ENCODE measurements at places on chromosomes 3 and 15.

GRCh38 chr15:50675535-50676144, 11.0 kb downstream of the TRPM7 start:
- no peak overlapping the region for H3K27ac ChIP-seq
- DNase-seq, result no peak
- no peaks in the 10 kb centered on the region for H3K27me3 ChIP-seq
- H3K4me1 ChIP-seq, result peaks cover 24% of the 10 kb centered on the region

DNA sequence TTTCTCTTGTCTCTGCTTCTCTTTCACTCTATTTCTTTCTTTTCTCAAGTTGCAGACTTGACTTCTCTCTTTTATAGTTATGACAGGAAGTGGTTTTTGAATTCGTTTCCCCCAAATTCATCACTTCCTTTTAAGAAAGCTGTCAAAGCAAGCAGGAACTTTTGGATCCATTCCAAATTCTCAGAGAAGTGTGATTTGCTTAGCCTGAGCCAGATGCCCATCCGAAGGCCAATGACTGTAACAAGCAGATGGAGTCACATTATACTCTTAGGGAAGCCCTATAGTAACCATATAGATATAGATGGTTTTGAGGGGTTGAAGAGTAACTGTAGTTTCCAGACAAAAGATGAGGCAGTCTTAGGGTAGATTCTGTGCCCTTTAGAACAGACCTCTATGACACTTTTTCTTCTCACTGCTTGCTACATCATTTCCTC, 592.0 kb upstream of the KCNMB2 start:
- peaks cover 37% of the 10 kb centered on the region for H3K4me1 ChIP-seq
- peak overlapping the region; percentile 57 for H3K27ac ChIP-seq
- no peak for DNase-seq
- no peaks in the 10 kb centered on the region for H3K27me3 ChIP-seq
- peaks cover 7% of the 10 kb centered on the region for H3K36me3 ChIP-seq

DNA sequence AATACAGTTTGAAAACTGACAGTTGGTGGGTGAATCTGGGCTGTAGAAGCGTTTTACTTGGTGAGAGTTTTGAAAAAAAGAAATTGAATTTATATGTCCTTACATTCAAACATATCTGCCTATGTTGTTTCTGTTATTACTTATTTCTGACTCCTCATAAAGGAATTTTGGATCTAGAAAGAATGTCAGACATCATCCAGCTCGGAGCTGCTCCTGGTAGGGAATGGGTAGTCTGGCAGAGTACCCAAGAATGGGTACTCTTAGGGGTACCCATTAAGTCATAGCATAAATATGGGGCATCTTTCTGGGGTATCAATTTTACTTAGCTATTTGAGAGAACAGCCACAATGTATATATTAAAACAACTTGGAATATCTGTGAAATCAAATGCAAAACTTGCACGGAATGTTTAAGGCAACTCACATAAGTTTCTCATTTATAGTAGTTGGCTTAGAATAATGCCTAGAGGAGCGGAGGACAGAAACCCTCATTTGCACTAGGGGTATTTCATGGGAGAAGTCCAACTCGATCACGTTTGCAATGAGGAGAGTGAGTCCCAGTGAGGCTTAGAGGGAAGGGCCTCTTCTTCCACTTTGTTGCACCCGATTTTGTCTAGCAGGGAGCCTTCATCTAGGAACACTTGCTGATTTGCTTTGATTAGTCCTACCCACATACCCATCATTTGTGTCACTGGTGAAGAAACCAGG, 2.4 kb upstream of the LARP6 start:
- no peaks in the 10 kb centered on the region for H3K36me3 ChIP-seq
- DNase-seq, result no peak
- H3K27me3 ChIP-seq, result peaks cover 36% of the 10 kb centered on the region
- no peak overlapping the region for H3K4me3 ChIP-seq
- H3K27ac ChIP-seq, result no peak overlapping the region

DNA sequence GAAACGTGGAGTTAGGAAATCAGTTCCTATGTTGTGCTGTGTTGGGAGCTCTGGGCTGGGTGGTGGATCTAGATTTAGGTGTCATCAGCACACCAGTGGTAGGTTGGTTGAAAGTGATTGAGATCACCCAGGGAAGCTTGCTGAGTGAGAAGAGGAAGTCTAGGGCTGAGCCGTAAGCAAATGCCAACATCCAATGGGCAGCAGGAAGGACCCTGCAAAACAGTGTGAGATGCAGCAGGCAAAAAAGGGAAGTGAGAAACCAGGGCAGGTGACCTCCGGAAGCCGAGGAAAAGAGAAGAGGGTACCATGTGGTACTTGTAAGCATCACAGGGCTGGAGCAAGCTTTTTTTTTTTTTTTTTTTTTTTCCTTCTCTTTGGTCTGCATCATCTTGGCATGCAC, 15.9 kb upstream of the COPG1 start:
- H3K4me3 ChIP-seq, result peak overlapping the region; percentile 1
- no peaks in the 10 kb centered on the region for H3K27me3 ChIP-seq
- no peaks in the 10 kb centered on the region for H3K36me3 ChIP-seq

DNA sequence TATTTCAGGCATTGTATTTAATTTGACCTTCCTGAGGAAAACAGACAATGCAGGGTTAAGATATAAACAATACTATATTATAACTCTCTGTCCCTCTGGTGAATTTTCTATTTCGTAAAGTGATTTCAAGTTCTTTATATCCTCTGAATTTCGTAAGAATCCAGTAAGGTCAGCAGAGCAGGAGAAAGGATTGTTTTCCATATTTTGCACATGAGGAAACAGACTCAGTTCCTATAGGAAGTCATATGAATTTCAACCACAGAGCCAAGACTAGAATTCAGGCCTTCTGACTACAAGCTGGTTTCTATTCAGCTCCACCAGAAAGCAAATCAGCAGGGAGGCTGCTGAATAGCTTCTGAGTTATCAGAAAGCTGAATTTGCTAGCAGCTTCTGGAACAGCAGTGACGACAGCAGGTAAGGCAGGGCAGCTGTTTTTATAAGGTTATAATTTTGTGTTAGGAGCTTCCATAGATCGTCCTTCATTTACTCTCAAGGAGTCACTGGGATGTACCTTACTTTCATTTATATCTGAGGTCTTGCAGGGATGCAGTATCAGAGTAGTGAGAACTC, 11.1 kb upstream of the PLAAT1 start:
- DNase-seq, result no peak
- H3K36me3 ChIP-seq, result no peaks in the 10 kb centered on the region

GRCh38 chr15:26126819-26127387, 263.8 kb upstream of the ATP10A start:
- peaks cover 4% of the 10 kb centered on the region for H3K27me3 ChIP-seq
- no peak for DNase-seq
- no peaks in the 10 kb centered on the region for H3K36me3 ChIP-seq

DNA sequence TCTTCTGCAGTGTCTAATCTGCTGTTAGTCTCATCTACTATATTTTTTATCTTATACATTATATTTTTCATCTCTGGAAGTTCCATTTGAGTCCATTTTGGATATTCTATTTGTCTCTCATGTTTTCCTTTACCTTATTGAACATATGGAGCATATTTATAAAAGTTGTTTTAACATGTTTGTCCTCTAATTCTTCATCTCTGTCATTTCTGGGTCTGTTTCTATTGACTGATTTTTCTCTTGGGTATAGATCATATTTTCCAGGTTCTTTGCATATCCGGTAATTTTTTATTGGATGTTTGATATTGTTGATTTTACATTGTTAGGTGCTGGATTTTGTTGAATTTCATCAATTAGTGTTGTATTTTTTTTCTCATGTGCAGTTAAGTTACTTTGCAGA, 37.5 kb upstream of the KLHL24 start:
- H3K27ac ChIP-seq, result no peak overlapping the region
- H3K4me1 ChIP-seq, result no peaks in the 10 kb centered on the region
- no peak for DNase-seq
- H3K27me3 ChIP-seq, result no peaks in the 10 kb centered on the region
- no peak overlapping the region for H3K4me3 ChIP-seq

DNA sequence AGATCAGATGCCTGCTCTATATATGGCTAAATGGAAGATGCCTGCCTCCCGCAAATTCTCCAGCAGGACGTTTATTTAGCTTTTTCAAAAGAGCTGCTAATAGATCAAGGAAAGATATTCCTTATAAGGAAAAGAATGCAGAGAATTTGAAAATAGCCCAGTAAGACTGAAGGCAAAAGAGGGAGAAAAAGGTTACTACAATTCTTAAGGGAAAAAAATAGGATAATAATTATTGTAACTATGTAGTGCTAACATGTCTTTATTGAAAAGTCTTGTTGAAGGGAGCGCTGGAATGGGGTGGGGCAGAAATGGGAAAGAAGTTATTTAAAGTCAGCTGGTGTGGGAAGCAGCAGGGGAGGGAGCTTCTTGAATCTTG, 2.9 kb downstream of the TPM1 start:
- H3K27me3 ChIP-seq, result peaks cover 58% of the 10 kb centered on the region
- no peaks in the 10 kb centered on the region for H3K36me3 ChIP-seq
- no peak overlapping the region for H3K4me3 ChIP-seq
- DNase-seq, result no peak
- peaks cover 23% of the 10 kb centered on the region for H3K4me1 ChIP-seq
- H3K27ac ChIP-seq, result no peak overlapping the region

- peaks cover 17% of the 10 kb centered on the region for H3K36me3 ChIP-seq
- peak overlapping the region; percentile 92 for H3K27ac ChIP-seq
- DNase-seq, result no peak
- peak overlapping the region; percentile 77 for H3K4me3 ChIP-seq
- H3K27me3 ChIP-seq, result no peaks in the 10 kb centered on the region
- H3K4me1 ChIP-seq, result peaks cover 69% of the 10 kb centered on the region
These were observed 7.6 kb downstream of the GPD1L start for GRCh38 chr3:32113981-32114545.

GRCh38 chr3:149273096-149273751, 51.6 kb upstream of the CP start:
- DNase-seq, result peak; percentile 14
- peaks cover 14% of the 10 kb centered on the region for H3K4me1 ChIP-seq
- no peaks in the 10 kb centered on the region for H3K27me3 ChIP-seq
- H3K27ac ChIP-seq, result no peak overlapping the region
- no peak overlapping the region for H3K4me3 ChIP-seq

DNA sequence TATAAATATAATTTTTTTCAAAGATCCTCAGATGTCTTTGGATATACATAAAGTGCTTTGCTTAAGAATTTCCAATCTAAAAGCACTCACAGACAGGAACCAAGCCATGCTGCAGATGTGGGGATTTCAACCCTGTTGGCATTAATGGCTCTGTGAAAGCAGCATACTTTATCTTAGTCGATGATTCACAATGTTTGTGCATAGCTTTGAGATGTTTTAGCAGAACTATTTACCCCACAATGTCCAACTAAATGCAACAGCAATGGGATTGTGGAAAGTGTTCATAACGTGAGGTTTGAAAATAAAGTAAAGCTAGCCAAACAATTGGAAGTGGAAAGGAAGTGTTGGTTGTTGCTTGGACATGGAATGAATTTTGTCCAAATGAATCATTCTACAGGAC, 371.4 kb downstream of the SOX2 start:
- DNase-seq, result no peak
- no peaks in the 10 kb centered on the region for H3K27me3 ChIP-seq
- H3K4me3 ChIP-seq, result no peak overlapping the region
- no peak overlapping the region for H3K27ac ChIP-seq

DNA sequence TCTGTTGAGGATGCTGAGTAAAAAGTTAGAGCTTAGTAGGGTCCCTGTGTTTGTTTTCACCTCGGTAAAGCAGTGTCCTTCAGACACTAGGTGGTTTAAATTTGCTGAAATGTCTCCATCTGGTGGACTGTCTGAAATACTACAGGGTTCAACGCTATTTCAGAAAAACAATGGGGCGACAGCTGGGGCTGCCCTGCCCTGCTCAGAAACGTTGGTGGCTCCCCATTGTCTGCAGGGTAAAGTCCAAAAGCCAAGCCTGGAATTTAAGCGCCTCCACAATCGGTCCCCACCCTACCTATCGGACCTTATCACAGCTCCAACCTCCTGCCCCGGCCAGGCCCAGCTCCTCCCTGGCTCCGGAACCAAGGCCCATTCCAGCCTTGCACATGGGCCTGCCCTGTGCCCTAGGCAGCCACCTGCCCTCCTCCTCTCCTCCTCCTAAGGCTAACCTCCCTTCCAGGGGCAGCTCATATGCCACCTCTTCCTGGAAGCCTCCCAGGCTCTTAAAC, 4.3 kb upstream of the TSEN2 start:
- no peak for DNase-seq
- peaks cover 21% of the 10 kb centered on the region for H3K4me1 ChIP-seq
- peaks cover 3% of the 10 kb centered on the region for H3K36me3 ChIP-seq
- H3K4me3 ChIP-seq, result no peak overlapping the region
- H3K27me3 ChIP-seq, result no peaks in the 10 kb centered on the region

- H3K36me3 ChIP-seq, result no peaks in the 10 kb centered on the region
- H3K4me3 ChIP-seq, result no peak overlapping the region
- H3K4me1 ChIP-seq, result no peaks in the 10 kb centered on the region
These were observed 22.4 kb downstream of the TJP1 start for GRCh38 chr15:29799859-29800258.

GRCh38 chr3:105364128-105364527, 2.6 kb upstream of the ALCAM start:
- no peak overlapping the region for H3K27ac ChIP-seq
- no peak overlapping the region for H3K4me3 ChIP-seq
- no peak for DNase-seq
- H3K27me3 ChIP-seq, result peaks cover 30% of the 10 kb centered on the region
- H3K4me1 ChIP-seq, result peaks cover 57% of the 10 kb centered on the region

DNA sequence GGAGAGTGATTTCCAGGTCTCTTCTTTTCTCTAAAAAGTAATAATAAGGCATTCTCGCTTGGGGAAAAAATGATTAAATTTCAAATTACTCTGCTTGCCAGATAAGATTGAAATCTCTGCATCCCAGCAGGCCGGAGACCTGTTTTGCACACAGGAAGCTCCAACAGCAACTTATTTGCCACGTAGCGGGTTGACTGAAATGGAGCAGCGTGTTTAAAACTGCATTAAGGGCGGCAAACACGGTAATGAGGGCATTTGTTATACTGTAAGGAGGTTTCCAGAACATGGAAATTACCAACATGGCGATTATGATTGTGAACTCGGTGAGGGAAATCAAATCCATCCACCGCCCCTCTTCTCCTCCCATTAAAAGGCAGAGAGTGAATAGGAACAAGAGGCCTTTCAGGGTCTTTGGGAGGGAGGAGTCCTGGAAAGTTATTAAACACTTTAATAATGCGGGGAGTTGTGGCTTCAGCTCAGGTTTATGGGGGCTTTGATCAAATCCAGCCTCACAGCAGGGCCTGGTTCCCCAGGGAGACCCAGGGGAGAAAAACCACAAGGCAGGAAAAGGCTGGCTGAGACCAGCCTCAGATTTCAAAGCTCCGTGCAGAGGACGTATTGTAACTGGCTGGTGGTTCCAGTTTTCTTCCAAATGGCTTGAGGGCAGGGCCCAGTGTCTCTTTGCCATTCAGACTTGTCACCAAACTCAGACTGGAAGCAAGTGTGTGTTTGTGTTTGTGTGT, 242.3 kb downstream of the TLE3 start:
- H3K36me3 ChIP-seq, result no peaks in the 10 kb centered on the region
- H3K27ac ChIP-seq, result no peak overlapping the region
- DNase-seq, result no peak

Measured in activated naive CD8-positive, alpha-beta T cell treated with anti-CD3 and anti-CD28 coated beads, Interleukin-2, amount 50 U/mL, for 24 hours (primary cell).